ENCODE measurements at places on chromosomes 2 and 18. TPM values are rescaled to one million over a fixed set of nuclear protein-coding genes. Genes with fewer than 3 reads are reported as not detected.

GRCh38 chr2:207458582-207458981 is 71.2 kb upstream of the CREB1 start:
- DNase-seq: no peak

GRCh38 chr18:12409469-12409868 is 1.7 kb downstream of the PRELID3A start:
- no peak for DNase-seq

GRCh38 chr2:100990166-100990565 is 11.9 kb upstream of the RPL31 start:
- no peak for DNase-seq

DNA sequence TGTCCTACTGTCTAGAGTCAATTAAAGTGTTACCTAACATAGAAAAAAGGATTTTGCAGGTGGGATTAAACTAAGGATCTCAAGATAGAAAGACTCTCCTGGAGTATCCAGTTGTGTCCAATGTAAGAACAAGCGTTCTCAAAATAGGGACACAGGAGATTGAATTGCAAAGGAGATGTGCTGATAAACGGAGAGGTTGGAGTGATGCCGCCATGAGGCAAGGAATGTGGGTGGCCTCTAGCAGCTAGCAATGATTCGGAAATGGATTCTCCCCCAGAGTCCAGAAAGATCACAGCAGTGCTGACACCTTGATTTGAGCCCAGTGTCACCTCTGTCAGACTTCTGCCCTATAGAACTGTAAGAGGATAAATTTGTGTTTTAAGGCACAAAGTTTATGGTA is 24.1 kb upstream of the IL1RN start:
- DNase-seq: no peak

DNA sequence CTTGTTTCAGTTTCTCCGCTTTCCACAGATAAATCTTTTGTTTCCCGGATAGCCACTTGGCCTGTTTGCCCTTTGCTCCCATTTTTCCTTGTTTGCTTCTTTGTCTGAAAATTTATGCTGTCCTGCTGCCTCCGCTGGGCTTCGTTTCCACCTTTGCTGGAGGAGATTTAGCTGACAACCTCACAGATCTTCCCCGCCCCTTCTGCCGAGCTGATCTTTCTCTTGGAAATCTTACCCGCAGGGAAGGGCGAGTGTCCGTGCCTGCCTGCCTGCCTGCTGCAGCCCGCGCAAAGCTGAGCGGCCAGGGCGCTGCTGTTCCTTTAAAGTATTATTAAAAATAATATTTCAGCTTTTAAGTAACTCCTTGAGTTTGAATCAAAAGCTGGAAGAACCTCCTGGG is 1.4 kb upstream of the XRCC5 start:
- no peak for DNase-seq

DNA sequence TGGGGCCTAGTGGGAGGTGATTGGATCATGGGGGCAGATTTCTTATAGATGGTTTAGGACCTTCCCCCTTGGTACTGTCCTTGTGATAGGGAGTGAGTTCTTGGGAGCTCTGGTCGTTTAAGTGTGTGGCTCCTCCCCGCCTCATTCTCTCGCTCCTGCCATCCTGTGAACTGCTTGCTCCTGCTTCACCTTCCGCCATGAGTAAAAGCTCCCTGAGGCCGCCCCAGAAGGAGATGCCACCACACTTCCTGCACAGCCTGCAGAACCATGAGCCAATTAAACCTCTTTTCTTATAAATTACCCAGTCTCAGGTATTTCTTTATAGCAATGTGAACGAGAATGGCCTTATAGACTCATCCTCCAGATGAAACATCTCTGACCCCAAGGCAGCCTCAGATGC is 101.5 kb downstream of the KCNF1 start:
- DNase-seq: no peak

DNA sequence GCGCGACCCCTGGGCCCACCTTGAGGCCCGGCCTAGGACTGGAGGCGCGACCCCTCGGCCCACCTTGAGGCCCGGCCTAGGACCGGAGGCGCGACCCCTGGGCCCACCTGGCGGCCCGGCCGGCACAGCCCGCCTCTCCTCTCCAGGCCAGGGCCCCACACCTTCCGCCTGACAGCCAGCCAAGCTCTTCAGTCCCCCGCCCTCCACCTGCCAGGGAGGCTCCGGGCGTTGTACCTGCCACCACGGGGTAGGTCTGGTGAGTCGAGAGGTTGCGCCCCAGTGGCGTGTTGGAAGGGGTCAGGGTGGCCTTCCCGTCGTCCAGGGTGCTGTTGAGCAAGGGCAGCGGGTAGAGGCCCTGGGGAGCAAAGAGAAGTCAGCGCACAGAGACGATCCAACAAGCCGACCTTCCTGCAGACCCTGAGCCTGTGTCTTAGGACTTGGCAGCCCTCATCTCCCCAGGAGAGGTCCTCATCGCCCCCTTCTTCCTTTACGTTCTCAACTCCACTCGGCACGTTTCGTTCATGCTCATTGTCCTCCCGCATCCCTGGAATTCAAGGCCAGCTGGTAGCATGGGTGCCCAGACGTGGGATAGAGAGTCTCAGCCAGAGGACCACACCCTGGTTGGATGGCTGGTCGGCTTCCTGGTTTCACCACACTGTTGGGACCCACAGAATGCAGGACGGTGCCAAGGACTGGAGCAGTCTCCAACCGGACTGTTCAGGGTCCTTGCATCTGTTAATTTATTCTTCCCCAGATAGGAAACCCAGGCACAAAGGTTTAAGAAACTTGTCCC is 42.2 kb downstream of the PAX8 start:
- no peak for DNase-seq

GRCh38 chr2:118654945-118655344 is 192.5 kb downstream of the EN1 start:
- DNase-seq: no peak

GRCh38 chr2:48448274-48449061 is 81.5 kb upstream of the STON1 start:
- no peak for DNase-seq

Gene KCNJ3
- not detected for total RNA-seq

Gene MPPE1
- total RNA-seq: 35.4 TPM

GRCh38 chr2:3595404-3595803 is 492 bp downstream of the COLEC11 start:
- DNase-seq: no peak

DNA sequence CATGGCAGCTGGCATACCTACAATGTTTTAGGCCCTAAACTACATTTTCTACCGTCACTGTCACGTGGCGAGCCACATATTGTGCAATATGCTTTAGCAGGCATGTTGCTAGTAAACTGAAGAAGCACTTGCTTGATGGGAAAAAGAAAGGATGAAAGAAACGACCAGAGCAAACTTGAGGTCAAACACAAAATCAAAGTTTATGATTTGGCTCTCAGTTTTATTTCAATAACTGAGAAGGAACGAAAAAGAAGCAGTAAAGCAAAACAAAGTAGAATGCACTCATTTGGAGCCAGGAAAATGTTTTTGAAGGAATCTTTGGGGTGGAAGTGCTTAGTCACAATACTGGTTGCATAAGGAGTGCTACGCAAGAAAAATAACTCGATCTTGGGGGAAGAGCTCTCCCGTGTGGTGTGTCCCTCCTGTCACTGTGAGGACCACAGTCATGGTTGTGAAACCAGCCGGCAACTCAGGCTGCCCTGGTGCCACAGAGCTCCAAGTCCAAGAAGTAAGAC is 349.8 kb downstream of the RBM43 start:
- no peak for DNase-seq

DNA sequence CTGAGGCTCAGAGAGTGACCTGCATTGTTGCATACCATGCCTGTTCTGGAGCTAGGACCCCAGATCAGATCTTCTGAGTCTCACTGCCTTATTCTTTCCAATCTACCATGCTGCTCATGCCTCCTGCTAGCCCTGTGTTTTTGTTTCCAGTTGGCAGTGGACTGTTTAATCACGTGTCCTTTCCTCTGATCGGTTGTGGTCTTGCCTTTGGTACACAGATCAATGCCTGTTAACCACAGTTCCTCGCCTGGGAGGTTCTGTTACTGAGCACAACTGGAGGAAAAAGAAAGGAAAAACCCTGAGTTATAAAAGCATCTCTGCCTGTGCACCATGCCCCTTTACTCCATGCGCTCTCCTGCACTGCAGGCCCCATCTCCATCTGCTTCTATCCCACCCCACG is 329.1 kb downstream of the SETBP1 start:
- DNase-seq: no peak

- DNase-seq: no peak
These were observed 541.8 kb downstream of the SOX11 start for GRCh38 chr2:6233993-6234392.

DNA sequence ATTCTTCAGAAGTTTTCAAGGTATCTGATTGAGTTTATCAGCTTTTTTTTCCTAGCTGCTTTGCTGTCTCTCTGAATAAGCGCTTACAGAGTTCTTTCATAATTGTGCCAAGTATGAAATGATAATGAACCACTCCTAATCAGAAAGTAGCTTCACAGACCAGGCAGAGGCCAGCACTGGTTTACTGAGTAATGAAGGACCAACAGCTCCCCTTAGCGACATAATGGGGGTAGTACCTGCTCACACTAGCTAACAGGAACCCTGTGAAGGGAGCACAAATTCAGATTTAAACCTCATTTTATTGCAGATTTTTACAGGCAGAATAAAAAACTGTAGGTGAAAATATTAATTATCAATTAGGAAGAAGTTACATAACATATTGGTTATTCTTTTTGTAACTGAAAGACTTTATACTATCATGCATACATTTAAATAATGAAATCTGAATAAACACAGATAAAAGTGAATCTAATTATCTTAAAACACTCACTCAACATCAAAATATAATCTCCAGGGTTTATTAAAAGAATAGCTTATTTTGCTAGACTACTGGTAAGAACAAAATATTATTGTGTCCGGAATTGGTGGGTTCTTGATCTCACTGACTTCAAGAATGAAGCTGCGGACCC is 53.7 kb upstream of the LRRC30 start:
- DNase-seq: peak; percentile 11

GRCh38 chr2:71618327-71619113 is 165.2 kb downstream of the DYSF start:
- no peak for DNase-seq

Gene FBXO15
- total RNA-seq: 0.75 TPM

GRCh38 chr2:68799140-68800026 is 64.8 kb downstream of the ARHGAP25 start:
- no peak for DNase-seq

Gene ERICH2
- total RNA-seq: not detected

Gene FBXO48
- 2.6 TPM for total RNA-seq

DNA sequence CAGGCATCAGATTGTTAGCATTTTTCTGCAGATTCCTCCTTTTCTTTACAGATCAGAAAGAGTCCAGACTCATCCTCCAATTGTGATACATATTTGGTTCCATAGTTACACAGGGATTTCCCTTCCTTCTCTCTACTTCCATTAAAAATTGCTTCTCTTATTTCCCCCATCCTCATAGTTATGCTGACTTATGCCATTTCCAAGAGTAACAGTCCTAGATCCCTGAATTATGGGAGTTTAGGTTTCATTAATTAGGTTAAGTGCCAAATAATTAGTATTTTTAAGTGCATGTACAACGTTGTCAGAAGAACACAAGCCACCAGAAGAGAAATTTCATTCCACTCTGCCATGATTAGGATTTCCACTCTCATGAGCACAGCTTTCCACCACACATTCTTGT is 198.5 kb downstream of the BARD1 start:
- no peak for DNase-seq

Gene ABCA12
- not detected for total RNA-seq

Gene EIF2B4
- 36.5 TPM for total RNA-seq

DNA sequence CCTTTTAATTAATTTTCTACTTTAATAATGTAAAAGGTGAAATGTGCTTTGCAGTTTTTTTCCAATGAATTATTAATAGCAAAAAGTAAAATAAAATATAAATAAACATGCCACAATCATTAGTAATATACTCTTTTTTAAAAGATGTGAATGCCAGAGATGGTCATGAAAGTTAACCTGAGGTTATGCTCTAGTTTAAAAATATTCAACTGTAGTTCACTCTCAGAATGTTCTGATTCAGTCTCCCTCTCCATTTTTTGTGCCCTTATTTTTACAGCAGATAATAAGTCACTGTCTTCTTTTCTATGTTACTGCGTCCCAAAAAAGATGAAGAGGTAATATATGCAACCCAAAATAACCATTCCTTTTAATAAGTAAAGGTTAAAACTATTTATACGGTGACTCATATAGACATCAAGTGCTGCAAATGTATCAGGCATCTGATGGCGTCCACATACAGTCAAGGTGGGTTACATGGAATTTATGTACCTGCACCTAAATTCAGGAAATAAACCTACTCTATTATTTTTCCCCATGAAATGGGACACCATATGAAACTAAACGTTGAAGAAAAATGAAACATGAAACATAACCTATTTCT is 153.6 kb upstream of the ZNF804A start:
- no peak for DNase-seq

DNA sequence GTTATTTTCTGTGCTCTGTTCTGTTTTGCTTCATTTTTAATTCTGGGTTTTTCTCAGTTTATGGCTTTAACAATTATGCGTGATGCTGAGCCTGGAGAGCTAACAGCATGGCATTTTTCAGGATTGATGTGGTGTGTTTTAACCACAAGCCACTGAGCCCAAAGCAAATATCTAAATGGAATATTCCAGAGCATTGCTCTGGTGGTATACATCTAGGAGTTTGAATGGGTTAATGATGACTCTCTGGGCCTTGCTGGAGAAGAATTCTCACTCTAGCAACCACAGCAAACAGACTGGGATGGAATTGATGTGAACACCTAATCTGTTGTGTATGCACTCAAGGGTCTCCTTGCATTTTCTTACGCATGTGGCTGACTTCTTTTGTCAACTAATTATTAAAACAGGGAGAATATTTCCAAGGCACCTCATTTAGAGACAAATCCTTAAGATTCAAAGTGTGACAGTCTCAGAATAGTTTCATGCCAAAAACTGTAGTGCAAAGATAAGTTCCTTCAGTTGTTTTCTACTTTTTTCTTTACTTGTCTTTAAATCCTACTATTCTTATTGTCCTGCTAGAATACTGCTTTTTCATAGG is 164.0 kb downstream of the DTNA start:
- DNase-seq: no peak

Gene MAPK4
- not detected for total RNA-seq

DNA sequence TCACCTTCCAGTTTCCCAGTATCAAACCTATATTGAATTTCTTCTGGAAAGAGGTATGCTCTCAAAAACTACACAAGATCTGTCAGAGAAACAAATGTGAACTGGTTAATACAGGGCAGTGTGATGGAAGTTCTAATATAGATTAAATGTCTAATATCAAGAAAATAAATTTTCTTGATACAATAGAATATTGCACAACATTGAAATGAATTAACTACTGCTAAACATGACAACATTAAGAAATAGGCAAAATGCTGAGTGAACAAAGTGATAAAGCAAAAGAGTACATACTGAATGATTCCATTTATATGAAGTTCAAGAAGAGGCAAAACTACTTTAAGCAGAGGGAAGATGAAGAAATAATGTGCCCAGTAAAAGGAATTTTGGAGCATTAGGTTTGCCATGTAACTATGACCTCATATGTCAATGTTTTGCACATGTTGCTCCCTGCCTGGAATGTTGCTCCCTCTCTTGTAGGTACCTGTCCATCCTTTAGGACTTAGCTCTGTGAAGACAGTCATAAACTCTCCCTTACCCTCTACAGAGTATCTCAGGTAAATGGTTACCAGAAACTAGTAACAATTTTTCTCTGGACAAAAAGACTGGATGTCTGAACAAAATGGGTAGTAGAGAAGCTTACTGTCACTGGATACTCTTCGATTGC is 339.0 kb downstream of the RAD51AP2 start:
- no peak for DNase-seq
